ENCODE measurements at places on chromosomes 7 and 10.

GRCh38 chr7:142749218-142749993 lies at the start of gene PRSS1:
PRSS1 (plus strand) TSS chr7:142749472; CDS start chr7:142749485, 13 bp downstream.
- no peak for DNase-seq

GRCh38 chr7:86932038-86932512 lies 127.4 kb downstream of the ELAPOR2 start:
- DNase-seq, result no peak

GRCh38 chr7:34747176-34747781 lies 89.3 kb downstream of the NPSR1 start:
- no peak for DNase-seq

- no peak for DNase-seq
Measured at GRCh38 chr10:110499796-110500514, 2.2 kb downstream of the DUSP5 start.

DNA sequence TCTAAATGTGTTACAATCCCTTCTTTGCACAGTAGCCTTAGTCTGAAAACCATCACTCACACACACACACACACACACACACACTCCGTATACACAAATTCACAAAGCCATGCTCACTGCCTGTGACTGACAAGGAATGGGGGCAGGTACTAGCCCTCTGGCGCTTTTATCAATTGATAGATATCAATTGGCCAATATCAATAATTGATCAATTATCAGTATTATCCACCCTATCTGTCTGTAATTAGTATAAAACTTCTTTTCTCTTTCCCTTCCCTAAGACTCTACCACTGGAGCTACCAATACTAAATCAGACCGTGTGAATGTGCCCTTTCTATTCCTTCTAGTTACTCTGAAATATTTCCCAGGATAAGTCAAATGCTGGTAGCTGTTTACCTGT lies 2.1 kb downstream of the DENND11 start:
- no peak for DNase-seq

- no peak for DNase-seq
Measured at GRCh38 chr7:149823191-149823630, 15.0 kb upstream of the ZNF862 start.

DNA sequence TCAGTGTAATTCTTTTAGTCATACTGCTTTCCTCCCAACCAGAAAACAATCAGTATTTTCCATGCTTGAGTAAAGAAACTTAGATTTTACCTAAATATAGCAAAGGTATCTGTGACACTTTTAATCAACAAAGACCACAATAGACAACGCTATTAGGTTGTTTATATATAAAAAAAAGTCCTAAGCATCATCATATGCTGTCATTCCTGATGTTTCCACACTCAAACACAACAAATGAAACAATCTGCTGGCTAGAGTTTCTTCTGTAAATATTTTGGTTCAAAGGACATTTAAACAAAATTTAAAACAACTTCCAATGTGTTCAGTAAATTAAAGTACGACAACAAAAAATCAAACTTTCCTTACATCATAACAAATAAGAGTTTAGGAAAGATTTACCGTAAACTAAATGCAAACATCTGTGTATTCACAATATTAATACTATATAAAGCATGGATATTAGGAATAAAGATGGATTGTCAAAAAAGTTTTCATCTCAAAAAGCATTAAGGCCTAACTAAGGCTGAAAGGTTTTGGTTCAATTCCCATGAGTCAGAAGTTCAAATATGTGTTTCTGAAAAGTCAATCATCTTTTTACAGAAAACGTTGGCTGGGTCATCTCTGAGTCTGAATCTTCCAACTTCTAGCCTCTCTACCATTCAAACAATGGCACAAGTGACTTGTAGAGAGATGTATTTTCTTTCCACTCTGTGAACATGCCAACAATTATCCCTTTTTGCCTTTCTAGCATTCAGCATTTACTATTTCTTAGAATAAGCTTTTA lies 157.1 kb downstream of the CRPPA start:
- no peak for DNase-seq

- no peak for DNase-seq
Measured at GRCh38 chr7:18393465-18394118, 102.0 kb upstream of the HDAC9 start.

DNA sequence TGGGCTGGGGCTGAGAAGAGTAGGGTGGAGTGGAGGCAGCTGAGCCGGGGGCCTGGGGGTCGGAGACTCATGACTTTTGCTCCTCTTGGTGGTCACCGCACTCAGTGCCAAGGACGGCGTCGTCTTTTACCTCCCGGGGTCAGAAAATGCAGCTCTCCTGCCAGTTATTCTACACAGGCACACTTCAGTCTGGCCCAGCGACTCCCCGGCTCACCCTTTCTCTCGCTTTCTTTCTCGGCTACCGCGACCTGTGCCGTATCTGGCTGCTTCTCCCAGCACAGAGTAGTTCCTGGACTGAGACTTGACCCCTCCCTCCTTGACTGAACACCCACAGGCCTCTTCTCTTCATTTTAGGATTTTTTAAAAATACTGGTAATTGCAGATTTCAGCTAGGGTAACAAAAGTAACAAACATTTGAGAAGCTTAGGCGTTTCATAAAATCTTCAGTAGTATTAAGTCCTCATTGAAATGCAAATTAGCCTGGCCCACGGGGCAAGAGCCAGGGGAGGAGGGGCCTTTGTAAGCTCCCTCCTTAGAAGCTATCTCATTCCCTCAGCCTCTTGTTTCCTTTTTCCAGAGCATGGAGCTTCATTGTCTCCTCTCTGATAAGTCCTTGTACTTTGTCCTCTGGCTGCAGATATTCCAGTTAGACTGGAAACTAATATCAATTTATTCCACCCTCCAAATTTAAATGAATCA lies 1.1 kb upstream of the PRLHR start:
- DNase-seq, result no peak

- DNase-seq, result no peak
Measured at GRCh38 chr10:11525503-11525902, 85.9 kb downstream of the USP6NL start.

GRCh38 chr10:75126277-75126676 lies 14.8 kb downstream of the SAMD8 start:
- no peak for DNase-seq

DNA sequence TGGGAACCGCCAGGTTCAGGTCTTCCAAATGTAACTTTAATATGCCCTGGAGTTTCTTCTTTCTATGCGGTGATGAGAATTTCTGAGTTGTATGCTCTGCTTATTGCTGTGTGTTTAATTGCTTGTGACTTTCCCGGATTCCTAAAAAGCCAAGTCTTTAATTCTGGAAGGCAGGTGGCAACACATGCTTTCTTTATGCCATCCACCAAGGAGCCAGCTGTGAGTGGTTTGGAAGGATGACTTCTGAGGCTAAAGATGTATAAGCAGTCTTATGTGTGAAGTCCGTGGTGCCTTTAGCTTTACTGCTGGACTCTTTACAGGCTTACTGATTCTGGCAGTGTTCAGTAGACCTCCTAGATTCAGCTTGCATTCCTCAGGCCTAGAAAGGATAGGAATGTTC lies 3.1 kb downstream of the SDK1 start:
- no peak for DNase-seq

DNA sequence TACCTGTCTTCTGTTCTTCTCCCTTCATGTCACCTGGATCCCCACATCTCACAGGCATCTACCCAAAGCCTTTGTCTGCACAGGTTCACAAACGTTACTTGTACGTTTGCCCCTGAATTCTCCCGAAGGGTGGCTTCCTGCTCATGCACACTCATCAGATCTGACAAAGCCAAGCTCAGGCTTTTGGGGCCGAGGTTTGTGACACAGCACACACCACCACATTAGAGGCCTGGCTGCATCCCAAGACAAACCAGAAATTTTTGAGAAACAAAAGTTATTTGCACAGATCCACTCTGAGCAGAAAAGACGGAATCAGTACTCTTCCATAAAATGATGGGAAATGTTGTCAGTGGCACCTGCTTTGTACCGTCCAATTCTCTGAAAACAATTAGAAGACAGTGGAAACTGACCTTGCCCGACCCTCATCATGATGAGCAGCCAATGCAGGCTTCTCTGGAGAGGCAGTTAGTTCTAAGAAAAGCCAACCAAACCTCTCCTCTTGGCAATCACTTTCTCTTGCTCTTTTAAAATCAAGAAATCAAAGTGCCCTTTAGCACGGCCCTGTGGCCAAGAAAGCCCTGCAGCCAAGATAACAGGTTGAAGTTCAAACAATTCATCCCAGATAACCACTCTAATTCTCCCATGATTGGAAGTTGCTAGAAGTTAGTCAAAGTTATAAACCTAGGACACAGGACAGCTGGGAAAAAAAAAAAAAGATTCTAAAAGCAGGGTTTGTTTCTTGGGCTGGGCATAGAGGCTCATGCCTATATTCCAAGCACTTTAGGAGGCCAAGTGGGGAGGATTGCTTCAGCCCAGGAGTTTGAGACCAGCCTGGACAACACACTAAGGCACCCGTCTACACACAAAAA lies 13.6 kb upstream of the SVIL start:
- DNase-seq, result no peak

GRCh38 chr10:31153161-31153560 lies 121.5 kb upstream of the ZNF438 start:
- DNase-seq, result no peak
